Stimulated activated CD8-positive, alpha-beta memory T cell treated with anti-CD3 and anti-CD28 coated beads, Interleukin-4, amount 100 ng/mL, for 48 hours (primary cell): ENCODE measurements at places on chromosomes 3 and 15.

DNA sequence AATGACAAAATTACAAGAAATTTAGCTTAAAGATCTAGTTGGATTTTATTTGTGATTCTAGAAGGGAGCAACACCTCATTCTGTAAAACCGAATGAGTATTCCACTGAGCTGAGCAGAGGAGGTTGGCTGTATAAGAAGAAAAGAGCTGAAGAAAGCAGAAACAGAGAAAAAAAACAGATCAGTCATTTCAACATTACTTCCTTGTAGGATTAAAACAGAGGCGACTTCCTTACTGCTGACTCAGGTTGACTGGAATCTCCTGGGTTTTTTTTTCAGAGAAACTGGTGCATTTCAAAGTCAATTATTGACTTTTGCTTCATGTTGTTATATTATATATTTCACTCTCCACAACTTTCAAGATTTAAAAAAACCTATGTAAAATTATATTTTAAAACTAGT lies 368.1 kb upstream of the UBE2E2 start:
- DNase-seq, result no peak

DNA sequence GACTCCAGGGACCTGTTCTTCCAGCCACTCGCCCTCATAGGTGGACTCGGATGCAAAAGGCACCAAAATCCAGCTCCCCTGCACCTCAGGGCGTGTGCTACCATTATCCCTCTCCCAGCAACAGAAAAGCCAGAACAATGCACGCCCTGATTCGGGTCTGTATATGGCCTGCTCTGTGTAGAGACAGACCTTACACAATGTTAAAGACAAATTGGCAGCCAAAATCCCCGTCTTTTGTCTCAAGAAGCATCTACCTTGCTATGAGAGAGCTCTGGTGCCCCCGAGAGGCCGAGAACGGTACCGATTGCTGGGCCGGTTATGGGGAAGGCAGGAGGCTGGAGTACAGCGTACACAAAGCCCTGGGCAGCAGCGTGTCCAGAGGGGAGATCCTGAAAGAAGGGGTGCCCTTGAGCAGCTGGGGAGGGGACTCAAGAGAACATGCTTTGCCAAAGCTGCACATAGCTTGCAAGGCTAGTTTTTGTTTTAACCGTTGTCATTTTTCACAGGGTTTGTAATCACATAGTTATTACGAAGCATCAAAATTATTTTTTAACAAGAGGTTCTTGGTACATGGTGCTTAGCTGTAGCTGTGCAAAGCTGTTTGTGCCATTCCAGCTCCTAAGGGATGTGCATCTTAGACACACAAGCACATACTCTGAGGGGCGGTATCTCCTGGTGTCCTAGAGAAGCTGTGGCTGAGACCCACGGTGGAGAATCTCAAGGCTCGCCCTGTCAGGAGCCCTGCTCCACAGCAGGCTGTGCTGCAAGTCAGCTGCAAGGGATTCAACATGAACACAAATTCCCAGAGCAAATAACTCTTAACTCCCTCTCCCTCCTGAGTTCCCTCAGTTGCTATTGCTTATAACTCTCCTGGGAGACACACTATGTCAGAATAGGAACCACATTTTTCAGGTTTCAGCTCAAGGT lies 461.5 kb upstream of the PPP2R3A start:
- peak; percentile 60 for DNase-seq

DNA sequence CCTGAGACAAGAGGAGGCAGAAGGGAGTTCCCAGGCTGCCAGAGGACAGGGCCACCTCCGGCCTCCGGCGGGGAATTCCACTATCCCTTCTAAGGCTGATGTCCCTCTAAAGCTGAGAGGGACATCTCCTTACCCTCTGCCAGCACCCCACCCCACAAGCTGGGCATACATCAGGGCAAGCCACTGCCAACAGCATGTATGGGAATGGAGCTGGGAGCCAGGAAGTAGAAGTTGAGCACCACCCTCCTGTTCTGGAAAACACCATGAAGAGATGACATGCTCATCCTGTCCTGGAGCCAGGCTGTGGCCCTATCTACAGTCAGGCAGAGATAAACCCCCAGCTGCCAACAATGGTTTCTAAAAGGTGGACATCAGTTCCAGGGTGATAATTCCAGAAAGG lies 7.1 kb downstream of the PLCD1 start:
- DNase-seq, result no peak

GRCh38 chr3:118740722-118741290 lies 293.8 kb downstream of the IGSF11 start:
- DNase-seq, result no peak

GRCh38 chr3:141080431-141080830 lies 29.3 kb downstream of the SPSB4 start:
- no peak for DNase-seq

- DNase-seq, result no peak
Observed at GRCh38 chr3:17845026-17845812, 102.8 kb upstream of the TBC1D5 start.

DNA sequence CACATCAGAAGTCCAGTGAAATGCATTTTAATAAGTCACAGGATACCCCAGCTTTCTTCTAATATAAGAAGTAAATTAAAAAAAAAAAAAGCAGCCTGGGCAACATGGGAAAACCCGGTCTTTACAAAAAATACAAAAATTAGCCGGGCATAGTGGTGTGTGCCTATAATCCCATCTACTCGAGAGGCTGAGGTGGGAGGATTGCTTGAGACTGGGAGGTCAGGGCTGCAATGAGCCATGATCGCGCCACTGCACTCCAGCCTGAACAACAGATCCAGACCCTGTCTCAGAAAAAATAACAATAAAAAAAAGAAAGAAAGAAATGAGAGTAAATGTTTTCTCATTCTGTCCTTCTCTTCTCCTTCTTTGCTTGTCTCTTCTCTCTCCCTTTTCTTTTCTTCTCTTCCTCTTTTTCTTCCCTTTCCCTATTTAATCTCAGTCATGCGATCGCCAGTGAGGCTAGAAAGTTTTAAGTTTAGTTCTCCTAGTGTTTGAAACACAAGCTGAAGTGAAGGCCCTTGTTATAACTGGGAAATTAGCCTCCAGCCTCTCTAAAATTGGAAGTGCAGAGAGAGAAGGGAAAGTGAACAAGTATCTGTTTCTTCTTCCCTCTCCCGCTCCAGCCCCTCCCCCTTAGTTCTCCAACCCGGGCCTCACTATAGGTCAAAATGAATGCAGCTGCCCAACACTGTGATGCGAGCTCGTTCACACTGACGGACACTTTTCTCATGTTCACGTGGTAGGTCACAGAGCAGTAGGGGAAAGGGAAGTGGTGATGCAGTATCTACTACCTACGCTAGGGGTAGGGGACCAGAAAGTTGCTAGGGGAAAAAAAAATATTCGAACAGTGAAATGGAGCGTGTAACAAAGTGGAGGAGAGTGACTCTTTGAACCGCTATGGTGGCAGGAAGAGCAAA lies 23.5 kb upstream of the TSC22D2 start:
- peak; percentile 53 for DNase-seq

DNA sequence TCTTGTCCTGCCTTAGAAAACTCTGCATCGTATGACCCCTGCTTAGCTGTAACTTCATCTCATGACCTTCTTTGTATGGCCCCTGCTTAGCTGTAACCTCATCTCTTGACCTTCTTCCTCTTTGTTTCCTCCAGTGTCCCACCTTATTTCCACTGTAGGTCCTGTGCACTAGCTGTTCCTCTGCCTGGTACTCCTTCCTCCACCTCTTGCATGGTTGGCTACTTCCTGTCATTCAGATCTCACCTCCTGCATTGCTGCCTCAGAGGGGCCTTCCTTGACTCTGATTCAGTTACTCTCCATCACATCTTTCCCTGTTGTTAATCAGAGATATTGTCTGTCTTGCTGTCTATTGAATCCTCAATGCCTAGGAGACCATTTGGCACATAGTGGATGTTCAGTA lies 63.2 kb downstream of the PDE8A start:
- DNase-seq, result no peak

DNA sequence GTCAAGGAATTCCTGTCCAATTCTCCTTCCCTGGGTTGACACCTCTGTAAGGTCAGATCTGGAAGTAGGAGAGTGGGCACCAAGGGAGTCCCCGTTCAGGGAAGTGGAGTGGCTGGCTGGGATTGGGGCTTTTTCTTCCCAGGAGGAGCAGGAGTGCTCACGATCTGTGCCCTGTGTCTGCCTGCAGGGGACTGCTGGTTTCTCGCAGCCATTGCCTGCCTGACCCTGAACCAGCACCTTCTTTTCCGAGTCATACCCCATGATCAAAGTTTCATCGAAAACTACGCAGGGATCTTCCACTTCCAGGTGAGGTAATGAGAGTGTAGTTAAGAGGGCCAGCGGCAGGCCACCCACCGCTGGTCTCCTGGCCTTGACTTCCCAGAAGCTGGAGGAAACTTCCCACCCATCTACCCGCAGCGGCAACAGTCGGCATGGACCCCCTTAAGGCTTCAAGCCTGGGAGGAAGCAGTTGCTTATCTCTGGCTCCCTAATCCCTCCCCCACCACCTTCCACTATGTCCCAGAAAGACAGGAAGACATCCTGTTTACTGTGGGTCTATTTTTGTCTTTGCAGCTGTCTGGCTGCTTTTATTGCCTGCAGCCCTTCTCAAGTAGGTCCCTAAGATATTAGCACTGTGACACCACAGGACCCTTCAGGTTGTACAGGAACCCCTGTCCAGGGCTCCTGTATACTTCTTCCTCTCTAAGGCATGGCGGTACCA lies 26.8 kb downstream of the CAPN3 start:
- DNase-seq, result no peak

- no peak for DNase-seq
Observed at GRCh38 chr15:93294896-93295295, 205.9 kb upstream of the RGMA start.

- no peak for DNase-seq
Observed at GRCh38 chr15:74951006-74951405, 5.6 kb downstream of the RPP25 start.
